Stomach (tissue), 19 donors: ENCODE measurements at places on chromosomes 3 and 15. TPM values are rescaled to one million over a fixed set of nuclear protein-coding genes. Genes with fewer than 3 reads are reported as not detected.

GABRR3 gene
- total RNA-seq: not detected

PATL2 gene
- total RNA-seq: 3.1 TPM

SEMA3B gene
- 129 TPM for total RNA-seq

CNBP gene
- 324 TPM for total RNA-seq

SNURF gene
- total RNA-seq: not detected

DPPA2 gene
- not detected for total RNA-seq

TMC3 gene
- not detected for total RNA-seq

TRPM1 gene
- total RNA-seq: not detected

ACOX2 gene
- not detected for total RNA-seq

WNT5A gene
- 4.1 TPM for total RNA-seq

GRCh38 chr3:54357301-54357700, 234.9 kb downstream of the CACNA2D3 start:
- DNase-seq: no peak

DNA sequence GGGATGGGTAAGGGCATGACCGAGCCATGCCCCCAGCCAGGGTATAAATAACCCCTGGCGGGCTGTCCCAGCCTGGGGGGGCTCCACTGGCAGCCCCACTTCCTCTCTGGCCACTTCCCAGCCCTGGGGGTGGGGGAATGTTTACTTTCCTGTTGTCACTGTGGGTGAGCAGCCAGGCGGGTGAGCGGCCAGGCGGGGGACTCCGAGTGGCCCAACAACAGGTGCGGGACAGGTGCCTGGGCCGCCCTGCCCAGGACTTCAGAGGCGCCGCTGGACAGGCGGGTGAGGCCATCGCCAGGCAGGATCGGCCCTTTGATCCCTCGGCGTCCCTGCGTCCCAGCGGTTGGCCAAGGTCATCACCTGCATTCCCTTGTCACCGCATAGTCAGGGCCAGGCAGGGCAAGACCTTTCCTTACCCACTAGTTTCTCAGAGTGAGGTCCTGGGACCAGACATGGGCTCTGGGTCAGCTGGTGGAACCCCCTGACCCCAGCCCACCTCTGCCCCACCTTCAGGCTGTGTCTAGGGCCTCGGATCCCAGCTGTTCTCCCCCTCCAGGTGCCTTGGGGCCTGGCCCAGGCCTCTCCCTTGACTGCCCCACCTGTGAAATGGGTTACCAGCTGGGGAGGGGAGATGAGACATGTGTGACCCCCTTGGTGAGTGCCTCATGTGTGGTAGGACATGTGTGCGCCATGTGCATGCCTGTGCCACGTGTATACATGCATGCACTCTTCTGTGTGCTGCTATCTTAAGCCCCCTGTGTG, 16.6 kb downstream of the SEMA3F start:
- DNase-seq: peak; percentile 68

DNA sequence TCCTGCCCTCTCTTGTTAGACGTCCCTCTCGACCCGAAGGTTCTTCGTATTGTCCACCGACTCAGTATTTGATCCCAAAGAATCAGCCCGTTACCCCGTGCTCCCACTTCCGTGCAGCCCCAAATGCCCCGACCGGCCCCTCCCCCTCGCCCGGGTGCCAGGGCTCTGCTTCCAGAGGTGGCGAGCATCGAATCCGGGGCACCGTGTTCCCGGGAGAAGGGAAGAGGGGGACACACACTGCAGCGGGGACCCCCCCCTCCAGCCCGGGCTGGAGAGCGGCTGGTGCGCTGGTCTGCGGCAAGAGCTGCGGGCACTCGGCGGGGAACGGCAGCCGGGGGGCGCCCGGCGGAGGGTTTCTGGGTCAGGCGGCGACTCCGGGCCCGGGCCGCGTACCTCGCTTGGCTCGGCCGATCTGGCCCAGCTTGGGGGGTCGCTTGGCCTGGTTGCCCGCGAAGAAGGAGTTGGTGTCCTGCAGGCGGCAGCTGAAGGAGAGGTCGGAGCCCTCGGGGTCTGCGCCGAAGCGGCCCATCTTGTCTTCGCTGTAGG, 556 bp downstream of the CAMK2N2 start:
- no peak for DNase-seq

DNA sequence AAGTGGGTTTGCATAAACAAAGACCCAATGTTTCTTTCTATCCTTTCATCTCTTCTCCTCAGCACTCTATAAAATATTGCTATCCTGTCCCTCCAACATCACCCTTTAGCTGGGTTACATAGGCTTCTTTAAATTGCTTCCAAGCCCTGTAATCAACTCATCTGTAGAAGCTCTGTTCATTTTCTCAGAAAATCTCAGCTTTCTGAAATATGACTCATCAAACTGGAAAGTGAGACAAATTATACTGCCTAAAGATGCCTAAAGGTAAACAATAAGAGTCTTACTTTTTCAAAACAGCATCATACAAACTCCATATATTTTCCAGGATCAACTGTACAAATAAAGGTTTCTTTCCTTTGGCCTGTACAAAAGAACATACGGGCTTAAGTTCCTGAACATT, 33.8 kb downstream of the EFL1 start:
- DNase-seq: no peak

GRCh38 chr3:197810901-197811300, 19.8 kb downstream of the LRCH3 start:
- DNase-seq: no peak

DNA sequence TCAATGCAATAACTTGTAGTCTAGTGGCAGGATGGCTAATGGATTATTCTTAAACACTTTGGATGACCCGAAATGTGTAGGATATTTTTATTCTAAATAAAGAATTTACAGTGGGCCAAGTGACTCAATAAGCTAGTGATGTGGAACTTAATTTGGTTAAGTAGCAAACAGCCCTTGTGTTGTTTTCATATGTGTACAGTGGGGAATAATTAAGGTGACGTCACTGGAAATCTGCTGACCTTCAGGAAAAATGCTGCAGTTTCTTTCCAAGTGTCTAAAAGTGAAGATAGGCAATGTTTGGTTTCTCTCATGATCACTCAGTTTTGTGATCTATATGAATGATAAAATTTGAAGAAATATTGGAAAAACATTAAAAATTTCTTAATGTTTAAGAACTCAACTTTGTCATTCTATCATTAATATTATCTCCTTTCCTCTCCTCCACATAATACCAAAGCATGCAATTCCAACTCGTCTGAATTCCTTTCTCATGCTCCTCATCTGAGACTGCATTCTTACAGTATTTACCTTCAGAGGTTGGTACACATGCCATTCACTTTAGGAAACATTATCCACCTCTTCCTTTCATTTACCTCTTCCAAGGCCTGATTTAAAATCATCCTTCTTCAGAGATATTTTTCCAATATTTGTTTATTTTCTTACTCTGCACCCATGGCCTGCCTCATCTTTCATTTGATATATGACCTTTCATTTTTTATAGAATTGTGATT, 414.6 kb upstream of the ARPP21 start:
- no peak for DNase-seq

DNA sequence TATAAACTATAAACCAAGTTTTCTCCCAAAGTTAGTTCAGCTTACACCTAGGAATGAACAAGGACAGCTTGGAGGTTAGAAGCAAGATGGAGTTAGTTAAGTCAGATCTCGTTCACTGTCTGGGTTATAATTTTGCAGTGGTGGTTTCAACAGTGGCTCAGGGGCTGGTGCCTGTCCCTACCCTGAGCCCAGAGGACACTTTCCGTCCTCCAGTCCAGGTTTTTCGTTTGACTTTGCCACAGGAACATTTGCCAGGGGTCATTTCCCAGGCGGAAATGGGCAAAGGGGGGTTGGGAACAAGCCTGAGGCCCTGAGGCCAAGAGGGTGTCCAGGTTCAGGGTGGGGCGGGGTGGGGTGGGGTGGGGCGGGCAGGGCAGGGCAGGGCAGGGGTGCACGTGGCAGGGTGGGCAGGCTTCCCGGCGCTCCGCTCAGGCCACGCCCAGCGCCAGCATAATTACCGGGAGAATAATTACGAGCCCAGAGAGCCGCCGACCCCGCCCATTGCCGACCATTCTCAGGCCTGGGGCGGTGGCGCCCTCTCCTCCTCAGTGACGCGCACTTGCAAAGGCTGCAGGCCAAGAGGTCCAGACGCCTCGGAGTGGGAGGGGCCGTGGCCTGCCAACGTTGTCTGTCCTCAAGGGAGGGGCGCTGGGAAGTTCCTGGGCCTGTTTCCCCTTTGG, 70.4 kb downstream of the KLF13 start:
- peak; percentile 95 for DNase-seq

DNA sequence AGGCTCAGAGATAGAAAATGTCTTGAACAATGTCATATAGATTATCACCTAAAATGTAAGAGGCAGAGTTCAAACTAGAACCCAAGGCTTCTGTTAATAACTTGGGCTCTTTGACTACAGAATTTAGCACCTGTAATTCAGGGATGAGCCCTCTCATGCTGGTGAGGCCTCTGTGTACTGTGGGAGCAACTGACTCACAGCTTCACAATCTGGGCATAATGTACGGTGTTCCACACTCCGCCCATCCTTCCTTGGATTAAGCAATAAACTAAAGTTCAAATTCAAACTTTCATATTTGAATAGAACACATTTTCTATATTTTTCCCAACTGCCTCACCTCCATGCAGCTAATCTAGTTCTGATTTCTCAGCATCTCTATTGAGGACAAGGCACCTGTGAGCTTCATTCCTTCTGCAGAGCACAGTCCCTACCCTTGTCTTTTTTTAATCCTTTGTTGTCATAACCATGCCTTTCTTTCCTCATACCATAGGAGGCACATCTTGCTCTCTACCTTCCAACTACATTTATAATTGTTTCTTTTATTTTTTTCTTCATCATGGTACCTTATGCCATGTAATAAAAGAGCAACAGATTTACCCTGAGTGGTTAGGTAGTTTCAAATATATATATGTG, 392.1 kb downstream of the NLGN1 start:
- DNase-seq: no peak

DNA sequence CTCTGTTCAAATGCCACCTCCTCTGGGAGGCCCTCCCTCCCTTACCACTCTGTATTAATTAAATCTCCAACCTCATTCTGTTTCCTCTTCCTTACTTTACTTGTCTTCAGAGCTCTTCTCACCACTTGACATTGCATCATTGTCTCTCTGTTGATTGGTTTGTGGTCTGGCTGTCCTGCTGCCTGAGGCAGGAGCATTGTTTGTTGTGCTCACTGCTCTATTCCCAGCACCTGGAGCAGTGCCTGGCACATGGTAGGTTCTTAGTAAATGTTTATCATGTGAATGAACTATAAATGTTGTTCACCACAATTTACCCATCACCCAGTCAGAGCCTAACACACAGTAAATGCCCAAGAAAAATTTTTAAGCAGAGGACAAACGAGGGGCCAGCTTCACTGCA, 6.7 kb upstream of the BFSP2 start:
- no peak for DNase-seq

DNA sequence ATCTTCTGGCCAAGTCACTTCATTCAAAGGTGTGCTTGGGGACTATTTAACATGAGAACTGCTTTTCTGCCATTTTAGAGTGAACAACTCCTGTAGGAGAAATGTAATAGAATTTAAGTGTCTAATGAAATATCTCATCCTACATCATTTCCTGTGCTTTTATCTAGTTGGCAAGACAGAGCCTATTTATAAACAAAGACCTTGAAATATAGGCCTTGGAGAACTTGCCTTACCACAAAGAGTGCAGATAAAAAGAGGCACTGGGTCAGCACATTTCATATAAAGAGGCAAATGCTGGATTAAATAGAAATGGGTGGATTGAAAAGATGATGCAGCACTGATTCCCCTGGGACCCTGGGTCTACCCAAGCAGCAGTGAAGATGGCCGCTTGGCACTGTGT, 278.0 kb downstream of the SUCLG2 start:
- no peak for DNase-seq

DNA sequence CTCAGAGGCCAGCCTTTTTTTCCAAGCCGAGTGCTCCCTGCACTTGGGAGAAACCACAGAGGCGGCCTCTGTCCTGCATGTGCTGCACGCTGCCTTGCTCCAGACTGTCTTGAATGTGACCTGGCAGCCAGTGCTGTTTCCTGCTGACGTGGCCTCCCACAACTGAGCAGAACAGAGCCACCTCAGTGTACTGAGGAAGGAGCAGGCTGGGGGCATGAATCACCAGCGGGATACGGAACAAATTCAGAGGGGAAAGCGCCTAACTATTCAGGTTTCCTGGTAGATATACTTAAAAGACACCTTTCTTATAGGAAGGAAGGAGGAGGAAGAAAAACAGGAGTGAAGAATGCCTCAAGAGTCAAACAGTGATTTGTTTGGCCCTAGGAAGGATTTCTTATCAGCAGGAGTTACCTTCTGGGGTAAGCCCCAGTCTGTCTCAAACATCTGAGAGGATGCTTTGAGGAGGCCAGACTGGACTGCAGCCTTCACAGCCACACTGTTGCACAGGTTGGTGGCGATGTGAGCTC, 114.0 kb downstream of the FNDC3B start:
- DNase-seq: peak; percentile 96

DNA sequence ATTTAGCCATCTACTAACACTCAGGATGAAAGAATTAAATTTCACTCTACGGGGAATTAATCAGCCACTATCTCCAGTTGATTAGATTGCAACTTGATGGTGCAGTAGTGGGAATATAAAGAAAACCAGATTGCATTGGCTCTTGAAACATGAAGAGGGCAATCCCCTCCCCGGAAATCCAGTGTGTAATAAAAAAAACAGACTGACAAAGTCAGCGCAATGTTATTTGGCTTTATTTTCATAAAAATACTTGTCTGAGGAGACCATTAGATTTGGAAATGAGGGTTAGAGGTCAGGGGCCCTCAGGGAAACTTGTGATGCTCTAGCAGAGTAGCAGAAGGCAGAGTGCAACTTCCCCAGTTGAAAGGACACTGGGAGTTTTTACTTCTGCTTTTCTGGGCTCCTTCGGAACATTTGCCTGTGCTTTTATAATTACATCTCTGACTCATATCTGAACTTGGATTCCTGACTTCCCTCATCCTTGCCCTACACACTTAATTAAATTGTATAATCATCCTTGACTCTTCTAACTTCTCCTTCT, 326.8 kb downstream of the TUSC7 start:
- no peak for DNase-seq

DNA sequence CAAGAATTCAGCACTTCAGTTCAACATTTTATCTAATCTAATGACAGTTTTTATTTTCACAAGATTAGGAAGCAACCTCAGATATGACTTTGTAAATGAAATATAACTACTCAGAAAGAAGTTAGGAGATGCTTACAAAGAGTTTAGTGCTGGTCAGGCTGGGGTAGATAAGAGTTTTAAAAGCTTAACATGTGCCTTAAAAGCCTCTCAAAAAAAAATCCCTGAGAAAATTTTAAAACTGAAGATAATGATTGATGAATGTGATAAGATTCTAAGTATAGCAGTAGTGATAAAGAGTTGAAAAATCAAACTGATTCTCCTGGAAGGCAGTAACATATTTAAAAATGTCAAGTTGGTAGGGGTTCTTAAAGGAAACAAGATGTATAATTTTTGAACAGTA, 478.2 kb downstream of the NLGN1 start:
- DNase-seq: no peak

GRCh38 chr3:100653604-100654294, 44.3 kb downstream of the ADGRG7 start:
- no peak for DNase-seq

- no peak for DNase-seq
Measured at GRCh38 chr3:187735837-187736236, 9.4 kb downstream of the BCL6 start.

GRCh38 chr15:47908486-47908885, 191.2 kb downstream of the SEMA6D start:
- no peak for DNase-seq

GRCh38 chr3:79405183-79405582, 362.6 kb downstream of the ROBO1 start:
- no peak for DNase-seq

GRCh38 chr3:5197470-5198312, 10.2 kb downstream of the EDEM1 start:
- DNase-seq: no peak
